ENCODE measurements at places on chromosomes 3 and 15.

- DNase-seq: peak; percentile 73
These were observed 84.5 kb downstream of the WDR76 start for GRCh38 chr15:43911235-43911781.

GRCh38 chr3:38643090-38643489, 6.4 kb downstream of the SCN5A start:
- no peak for DNase-seq

DNA sequence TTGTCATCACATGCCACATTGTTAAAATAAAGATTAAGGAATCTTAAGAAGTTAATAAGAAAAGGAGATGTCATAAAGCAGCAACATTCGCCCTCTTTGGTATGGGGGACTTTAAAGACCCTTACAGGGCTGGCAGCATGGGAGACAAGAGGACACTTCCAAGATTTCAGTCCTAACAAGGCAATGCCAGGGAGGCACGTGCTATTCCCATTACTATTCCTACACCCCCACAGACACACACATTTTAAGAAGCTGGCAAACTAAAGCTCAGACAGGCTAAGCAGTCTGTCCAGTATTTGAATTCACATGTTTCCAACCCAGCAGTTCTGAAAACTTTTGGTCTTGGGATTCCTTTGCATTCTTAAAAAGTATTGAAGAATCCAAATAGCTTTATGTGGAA, 80.8 kb downstream of the WDR49 start:
- DNase-seq: no peak

- DNase-seq: no peak
These were observed 58.8 kb upstream of the SLC6A11 start for GRCh38 chr3:10757021-10757820.

- no peak for DNase-seq
These were observed 107.7 kb downstream of the THRB start for GRCh38 chr3:24387000-24387399.
